ENCODE measurements at places on chromosomes 1 and 21.

- no peak for DNase-seq
Measured at GRCh38 chr1:221543529-221544120, 198.3 kb downstream of the DUSP10 start.

DNA sequence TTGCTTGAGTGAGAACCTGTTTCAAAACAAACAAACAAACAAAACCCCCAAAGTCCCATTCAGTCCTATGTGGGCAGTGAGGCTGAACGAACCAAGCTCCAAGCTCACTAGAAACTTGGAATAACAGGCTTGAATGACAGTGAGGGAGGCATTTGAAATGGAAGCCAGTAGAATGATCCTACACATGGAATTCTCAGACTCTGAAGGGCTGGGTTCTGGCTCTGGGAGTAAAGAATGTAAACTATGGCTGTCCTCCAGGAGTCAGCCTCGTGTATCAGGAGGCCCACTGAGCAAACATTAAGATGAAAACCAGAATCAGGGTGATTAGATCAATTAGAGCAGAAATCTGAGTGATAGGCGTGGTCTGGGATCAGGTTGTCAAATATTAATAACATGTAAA lies 14.9 kb downstream of the PCP4L1 start:
- DNase-seq = no peak

GRCh38 chr1:61078618-61079295 lies 3.6 kb upstream of the NFIA start:
- DNase-seq = no peak

DNA sequence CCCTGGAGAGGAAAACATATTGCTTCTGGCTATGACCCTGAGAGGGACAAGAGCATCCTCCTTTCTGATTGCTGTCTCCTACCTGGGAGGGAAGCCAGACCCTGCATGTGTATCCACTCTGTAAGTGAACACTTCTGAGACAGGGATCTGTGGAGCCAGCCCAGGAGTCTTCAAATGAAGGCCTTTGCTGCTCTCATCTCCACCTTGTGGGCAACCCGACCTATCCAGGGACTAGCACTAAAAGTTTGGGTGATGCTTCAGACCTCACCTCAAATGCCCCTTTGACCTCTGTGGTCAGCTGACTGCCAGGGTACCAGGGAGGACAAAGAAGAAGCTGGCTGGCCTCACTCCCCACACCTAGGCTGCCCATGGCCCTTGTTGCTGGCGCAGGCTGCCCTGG lies 64.7 kb downstream of the KCND3 start:
- no peak for DNase-seq

GRCh38 chr1:24925963-24926362 lies 4.1 kb downstream of the RUNX3 start:
- DNase-seq = no peak

- peak; percentile 46 for DNase-seq
Measured at GRCh38 chr21:16079830-16080229, 350.0 kb downstream of the USP25 start.

- no peak for DNase-seq
Measured at GRCh38 chr1:6287431-6287886, 26.6 kb upstream of the GPR153 start.

- no peak for DNase-seq
Measured at GRCh38 chr1:8891401-8891800, 12.9 kb upstream of the ENO1 start.

- no peak for DNase-seq
Measured at GRCh38 chr1:54577612-54578011, 29.6 kb downstream of the ACOT11 start.

GRCh38 chr1:58402444-58402843 lies 144.1 kb downstream of the OMA1 start:
- DNase-seq = no peak

DNA sequence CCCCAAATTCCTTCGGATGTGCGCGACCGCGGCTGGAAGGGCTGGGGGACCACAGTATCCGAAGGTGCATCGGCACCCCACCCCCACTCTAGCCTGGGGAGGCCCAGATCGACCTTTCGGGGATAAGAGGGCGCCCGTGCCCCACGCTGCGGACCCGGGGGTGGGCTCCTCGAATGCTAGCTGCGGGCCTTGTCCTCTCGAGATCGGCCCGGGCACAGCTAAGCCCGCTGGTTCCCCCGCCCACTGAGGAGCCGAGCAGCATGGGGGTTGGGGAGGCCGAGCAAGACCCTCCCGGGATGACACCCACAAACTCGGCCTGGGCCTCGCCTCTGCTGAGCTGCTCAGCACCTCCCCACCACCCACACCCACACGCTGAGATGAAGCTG lies 653 bp upstream of the IFFO2 start:
- no peak for DNase-seq

DNA sequence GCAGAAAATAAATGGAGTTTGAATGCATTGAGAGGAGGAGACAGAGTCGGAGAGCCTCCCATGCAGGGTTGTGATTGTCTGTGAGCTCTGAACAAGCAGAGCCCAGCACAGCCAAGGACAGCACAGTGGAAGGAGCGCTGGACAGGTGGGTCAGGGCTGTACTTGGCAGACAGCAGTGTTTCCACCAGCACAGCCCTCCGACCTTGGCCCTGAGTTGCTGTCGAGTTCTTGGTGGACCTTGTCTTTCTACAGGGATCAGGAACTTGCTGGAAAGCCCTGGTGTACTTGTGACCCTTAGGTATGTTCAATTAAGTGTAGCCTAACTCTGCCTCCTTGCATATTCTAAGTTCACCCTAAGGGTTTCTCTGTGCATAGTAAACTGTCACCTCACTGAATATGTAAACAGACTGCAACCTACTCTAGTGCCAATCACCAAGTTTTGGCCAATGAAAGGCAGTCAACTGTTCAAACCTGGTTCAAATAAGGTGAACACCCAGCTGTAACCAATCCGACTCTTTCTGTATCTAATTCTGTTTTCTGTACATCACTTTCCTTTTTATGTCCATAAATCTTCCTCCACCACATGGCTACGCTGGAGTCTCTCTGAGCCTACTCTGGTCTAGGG lies 86.6 kb upstream of the SLC25A33 start:
- DNase-seq = peak; percentile 82

Data from small intestine (tissue), 16 donors.